ENCODE measurements at places on chromosomes 4 and X.

DNA sequence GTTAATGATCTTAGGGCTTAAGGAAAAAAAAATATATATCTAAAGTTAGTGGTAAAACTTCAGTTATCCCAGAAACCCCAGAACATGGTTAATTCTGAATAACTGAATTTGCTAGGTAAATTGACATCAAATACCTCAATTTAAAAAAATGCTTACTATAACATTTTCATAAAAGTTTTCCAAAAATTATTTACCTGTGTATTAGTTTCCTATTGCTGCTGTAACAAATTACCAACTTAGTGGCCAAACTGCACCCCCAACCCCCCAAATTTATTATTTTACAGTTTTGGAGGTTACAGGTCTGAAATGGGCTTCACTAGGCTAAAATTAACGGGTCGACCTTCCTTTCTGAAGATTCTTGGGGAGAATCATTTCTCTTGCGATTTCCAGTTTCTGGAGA lies 95.2 kb downstream of the PDLIM5 start:
- no peak for DNase-seq

- DNase-seq = peak; percentile 71
Measured at GRCh38 chr4:88033309-88033708, 25.9 kb downstream of the PKD2 start.

- DNase-seq = peak; percentile 57
Measured at GRCh38 chr4:9898596-9899305, 117.3 kb downstream of the DRD5 start.

DNA sequence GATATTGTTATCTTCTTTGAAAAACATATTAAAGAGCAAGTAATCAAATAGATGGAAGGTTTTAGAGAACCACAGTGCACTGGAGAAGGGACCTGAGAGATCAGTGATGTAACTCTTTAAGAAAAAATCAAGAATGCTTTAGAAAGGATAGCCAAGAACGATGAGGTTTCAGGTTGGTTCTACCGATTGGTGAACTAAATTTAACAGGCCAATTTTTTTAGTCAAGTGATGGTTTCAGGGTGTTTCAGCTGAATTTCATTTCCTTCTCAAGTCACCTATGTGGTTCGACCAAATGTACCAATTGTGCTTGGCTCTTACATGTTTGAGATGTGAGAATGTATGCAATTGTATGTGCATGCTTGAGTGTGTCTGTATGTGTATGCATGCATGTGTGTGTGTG lies 26.5 kb downstream of the HS3ST1 start:
- DNase-seq = no peak

DNA sequence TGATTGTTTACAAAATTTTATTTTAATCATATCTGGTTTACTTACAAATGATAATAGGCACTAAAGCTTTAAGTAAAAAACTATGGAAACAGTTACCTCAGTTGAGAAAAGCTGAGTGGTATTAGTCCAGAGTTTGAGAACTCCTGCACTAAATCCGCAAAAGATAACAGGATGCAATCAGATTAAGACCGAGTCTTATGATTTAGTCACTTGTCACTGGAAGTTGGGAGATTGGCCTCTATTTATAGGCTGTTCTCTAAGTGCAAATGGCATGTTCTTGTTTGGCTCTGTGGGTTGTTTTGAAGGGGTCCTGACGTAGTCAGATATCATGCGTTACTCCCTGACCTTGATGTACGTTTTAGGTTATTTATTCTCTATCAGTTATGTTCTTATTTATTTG lies 6.3 kb downstream of the GPAT3 start:
- no peak for DNase-seq

DNA sequence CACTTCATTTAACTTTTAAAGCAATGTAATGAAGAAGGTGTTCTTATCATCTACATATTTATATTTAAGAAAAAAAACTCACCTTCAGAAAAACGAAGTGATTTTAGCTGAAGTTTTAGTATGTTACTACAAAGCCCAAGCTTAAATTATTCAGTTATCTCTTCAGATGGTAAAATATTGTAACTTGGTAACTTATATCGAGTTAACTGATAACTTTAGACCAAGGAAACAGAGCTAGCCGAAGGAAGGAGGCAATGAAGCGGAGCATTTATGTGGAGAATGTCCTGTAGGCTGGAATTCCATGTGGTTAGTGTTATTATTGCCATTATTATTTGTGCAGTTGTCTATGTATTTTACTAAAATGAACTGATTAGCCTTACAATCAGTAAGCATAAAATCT lies 1102.1 kb upstream of the LCORL start:
- DNase-seq = no peak

DNA sequence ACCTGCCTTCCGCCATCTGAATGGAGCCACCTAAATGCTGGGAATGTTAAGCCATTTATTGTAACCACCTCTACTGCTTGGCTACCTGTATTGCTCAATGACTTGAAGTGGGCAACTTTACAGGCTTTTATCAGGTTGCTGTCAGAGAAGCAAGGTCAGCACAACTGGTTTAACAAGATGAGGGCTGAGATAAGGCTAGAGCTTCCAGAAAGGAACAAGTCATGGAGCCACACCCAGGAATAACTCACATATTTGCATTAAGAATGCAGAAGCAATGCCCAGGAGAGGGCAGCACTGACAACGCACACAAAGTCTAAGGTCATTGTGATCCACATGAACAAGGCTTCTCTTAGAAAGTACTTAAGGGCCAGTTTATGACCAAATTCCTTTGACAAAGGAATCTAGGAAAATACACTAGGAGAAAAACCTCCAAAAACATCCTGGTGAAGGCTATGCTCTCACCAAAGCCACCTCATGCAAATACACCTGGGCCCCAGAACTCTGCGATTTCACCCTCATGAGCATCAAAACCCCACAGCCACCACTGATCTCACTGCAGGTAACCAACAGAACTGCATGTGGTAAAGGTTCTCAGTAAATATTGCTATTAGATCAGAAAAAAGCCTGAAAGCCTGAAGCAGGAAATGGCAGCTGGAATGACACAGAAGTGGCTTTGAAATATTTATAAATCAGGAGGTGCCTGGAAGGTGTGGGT lies 15.0 kb upstream of the STS start:
- peak; percentile 24 for DNase-seq

DNA sequence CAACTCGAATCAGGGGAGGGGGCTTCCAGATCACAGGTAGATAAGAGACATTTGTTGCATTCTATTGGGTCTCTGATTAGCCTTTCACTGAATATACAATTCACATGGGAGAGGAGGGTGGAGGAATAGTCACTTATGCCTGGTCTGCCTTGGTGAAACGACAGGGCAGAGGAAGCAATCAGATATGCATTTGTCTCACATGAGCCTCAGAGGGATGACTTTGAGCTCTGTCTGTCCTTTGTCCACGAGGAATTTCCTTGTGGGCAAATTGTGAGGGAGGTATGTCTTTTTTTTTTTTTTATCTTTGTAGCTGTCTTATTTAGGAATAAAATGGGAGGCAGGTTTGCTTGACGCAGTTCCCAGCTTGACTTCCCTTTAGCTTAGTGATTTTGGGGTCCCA lies 28.5 kb upstream of the TMSB4X start:
- DNase-seq = no peak

GRCh38 chr4:139866276-139866962 lies 200.8 kb downstream of the MGST2 start:
- DNase-seq = no peak

DNA sequence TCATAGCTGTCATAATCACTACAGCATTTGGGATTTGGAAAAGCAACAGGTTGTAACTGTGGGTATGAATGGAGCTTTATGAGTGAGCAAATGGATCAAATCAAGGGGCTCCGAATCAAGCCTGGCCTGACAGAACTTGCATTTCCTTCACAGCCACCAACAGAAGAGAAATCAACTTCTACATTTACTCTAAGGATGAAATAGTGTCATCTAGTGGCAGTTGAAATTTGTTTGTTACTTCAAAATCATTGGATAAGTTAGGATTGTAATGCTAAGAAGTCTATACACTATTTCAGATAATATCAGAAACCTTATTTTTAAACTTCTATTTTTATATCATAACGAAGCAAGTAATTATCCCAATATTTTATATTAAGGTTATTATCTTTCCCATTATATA lies 10.7 kb upstream of the WDR17 start:
- DNase-seq = peak; percentile 63

GRCh38 chr4:71524756-71525155 lies 185.9 kb downstream of the SLC4A4 start:
- DNase-seq = no peak

- no peak for DNase-seq
Measured at GRCh38 chrX:19571711-19572110, 56.4 kb upstream of the MAP3K15 start.

DNA sequence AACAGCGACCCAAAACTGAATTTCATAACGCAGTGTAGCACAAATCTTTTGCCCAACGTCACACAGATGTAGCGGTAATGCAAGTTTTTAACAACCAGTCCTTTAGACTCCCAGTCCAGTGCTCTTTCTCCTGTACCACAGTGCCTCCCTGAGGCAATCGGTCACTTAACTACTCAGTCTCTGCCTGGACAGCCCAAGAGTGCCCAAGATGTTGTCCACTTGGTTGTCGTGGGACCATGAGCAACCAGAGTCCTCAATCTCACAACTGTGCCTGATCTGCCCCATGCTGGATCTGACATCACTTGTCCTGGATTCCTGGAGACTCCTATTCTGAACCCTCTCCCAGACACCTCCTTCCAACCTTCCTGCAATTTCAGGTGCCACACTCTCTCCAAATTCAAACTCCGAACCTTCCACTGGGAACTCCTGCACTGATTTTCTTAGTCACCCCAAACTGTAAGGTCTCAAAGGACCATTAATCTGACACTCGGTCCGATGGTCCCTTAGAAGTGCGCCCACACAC lies 702 bp downstream of the MMGT1 start:
- DNase-seq = peak; percentile 60

DNA sequence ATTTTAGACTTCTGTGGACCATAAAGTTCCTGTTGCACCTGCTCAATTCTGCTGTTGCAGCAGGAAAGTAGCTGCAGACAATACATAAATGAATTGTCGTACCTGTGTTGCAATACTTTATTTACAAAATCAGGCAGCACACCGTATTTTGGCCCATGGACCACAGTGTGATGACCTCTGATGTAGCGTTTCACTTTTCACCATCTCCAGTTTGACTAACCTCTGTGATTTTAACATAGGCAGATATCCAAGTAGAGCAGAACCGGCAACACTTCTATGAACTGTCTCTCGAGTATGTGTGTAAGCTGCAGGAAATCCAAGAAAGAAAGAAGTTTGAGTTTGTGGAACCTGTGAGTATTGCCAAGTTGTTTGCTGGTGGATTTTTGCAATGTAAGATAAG lies 132.7 kb downstream of the ARHGAP10 start:
- DNase-seq = no peak

DNA sequence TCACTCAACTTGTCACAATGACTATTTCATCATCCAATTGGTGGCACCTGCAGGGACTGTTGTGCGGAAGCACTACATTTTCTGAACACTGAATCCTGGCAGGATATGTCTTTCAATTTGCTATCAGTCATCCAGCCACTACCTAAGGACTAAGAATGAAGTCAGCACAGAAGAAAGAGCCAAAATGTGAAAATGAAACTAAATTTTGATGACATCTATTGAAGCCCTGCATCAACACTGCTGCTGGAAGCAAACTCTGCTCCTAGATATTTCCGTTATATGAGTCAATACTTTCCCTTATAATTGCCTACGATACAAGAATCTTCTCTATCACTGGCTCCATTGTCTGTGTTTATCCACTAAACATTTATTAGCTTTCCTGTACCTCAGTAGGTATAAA lies 917.9 kb downstream of the RAPGEF2 start:
- DNase-seq = no peak

DNA sequence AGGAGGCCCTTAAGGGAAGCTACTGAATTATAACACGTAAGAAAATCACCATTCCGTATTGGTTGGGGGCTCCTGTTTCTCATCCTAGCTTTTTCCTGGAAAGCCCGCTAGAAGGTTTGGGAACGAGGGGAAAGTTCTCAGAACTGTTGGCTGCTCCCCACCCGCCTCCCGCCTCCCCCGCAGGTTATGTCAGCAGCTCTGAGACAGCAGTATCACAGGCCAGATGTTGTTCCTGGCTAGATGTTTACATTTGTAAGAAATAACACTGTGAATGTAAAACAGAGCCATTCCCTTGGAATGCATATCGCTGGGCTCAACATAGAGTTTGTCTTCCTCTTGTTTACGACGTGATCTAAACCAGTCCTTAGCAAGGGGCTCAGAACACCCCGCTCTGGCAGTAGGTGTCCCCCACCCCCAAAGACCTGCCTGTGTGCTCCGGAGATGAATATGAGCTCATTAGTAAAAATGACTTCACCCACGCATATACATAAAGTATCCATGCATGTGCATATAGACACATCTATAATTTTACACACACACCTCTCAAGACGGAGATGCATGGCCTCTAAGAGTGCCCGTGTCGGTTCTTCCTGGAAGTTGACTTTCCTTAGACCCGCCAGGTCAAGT lies 6.9 kb upstream of the MSANTD1 start:
- no peak for DNase-seq

DNA sequence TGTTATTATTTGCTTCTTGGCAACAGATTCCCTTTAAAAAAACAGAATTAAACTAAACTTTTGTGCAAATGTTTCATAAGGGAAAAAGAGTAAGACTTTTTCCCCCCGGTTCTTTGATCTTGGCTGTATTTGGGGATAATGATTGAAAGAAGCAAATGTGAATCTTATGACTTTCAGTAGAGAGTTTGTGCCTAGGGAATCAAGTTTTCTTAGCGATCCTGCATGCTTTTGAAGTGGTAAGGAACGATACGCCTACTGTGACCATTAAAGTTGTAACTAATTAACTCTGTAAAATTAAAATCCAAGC lies 9.0 kb downstream of the ATP10D start:
- DNase-seq = no peak

GRCh38 chr4:5086535-5086934 lies 35.3 kb downstream of the STK32B start:
- no peak for DNase-seq

GRCh38 chrX:56812515-56813105 lies 83.6 kb downstream of the NBDY start:
- DNase-seq = no peak

GRCh38 chrX:151977923-151978322 lies 3.4 kb upstream of the GABRE start:
- no peak for DNase-seq

- DNase-seq = no peak
Measured at GRCh38 chrX:140971099-140971795, 31.1 kb upstream of the SPANXB1 start.

- no peak for DNase-seq
Measured at GRCh38 chr4:182188622-182189021, 54.6 kb upstream of the TENM3 start.

DNA sequence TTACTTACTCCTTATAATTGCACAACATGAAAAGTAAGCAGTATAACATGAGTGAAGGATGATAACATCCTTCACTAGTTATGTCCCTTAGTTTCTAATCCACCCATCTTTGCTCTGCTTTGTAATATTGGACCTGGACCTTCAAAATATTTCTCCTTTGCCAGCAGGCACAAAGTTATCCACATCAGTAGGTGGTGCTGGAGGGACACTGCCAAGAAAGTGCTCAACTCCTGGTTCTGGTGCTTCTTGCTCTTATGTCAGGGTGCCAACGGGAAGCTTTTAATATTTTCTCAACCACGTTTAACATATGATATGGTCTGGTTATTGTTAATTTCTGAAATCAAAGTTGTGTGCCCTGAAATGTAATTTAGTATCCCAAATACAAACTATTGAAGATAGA lies 49.1 kb downstream of the TMEM165 start:
- no peak for DNase-seq

- DNase-seq = no peak
Measured at GRCh38 chr4:13988353-13989305, 361.1 kb upstream of the BOD1L1 start.

Measured in pons (tissue), 1 donor.